ENCODE measurements at places on chromosomes 13 and 19.

GRCh38 chr19:35274323-35274722 is 5.6 kb downstream of the USF2 start:
- DNase-seq = no peak
- H3K27me3 ChIP-seq = no peaks in the 10 kb centered on the region
- no peak overlapping the region for H3K4me3 ChIP-seq
- peaks cover 55% of the 10 kb centered on the region for H3K36me3 ChIP-seq

- no peak for DNase-seq
- H3K27me3 ChIP-seq = no peaks in the 10 kb centered on the region
- H3K27ac ChIP-seq = no peak overlapping the region
- no peaks in the 10 kb centered on the region for H3K36me3 ChIP-seq
Measured at GRCh38 chr13:105599477-105600037, 935.9 kb downstream of the EFNB2 start.

GRCh38 chr13:102103469-102103868 is 298.4 kb downstream of the FGF14 start:
- DNase-seq = no peak
- no peak overlapping the region for H3K4me3 ChIP-seq
- no peaks in the 10 kb centered on the region for H3K36me3 ChIP-seq
- H3K4me1 ChIP-seq = no peaks in the 10 kb centered on the region
- H3K27me3 ChIP-seq = no peaks in the 10 kb centered on the region
- H3K27ac ChIP-seq = no peak overlapping the region

DNA sequence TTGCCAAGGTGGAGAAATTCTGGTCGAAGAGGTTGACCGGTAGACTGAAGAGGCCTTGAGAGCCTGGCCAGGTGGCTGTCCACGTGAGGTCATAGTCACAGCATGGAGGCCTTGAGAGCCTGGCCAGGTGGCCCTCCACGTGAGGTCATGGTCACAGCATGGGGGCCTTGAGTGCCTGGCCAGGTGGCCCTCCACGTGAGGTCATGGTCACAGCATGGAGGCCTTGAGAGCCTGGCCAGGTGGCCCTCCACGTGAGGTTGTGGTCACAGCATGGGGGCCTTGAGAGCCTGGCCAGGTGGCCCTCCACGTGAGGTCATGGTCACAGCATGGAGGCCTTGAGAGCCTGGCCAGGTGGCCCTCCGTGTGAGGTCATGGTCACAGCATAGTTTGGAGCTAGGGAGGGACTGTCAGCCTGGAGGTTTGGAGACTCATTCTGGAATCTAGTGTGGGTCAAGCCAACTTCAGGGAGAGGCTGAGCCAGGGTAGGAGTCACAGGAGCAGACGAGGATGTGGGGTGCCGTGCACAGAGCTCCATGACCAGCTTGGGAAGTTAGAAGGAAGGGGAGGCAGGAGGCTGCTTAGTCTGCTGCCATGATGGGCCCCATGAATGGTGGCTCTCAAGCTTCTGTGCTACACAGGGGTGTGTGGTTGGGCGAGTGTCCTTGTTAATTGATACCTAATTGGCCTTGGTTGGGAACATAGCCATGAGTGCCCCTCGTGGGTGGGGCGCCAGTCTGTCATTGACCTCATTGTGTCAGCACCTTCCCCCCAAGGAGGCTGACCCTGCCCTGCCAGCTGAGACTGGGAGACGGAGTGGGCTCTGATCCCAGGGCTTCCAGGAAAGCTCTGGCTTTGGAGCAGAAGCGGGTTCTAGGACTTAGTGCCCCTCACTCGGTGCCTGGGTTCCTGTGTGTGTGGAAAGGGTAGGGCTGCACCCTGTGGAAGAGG is 4.0 kb downstream of the LENG9 start:
- no peak overlapping the region for H3K27ac ChIP-seq
- peaks cover 73% of the 10 kb centered on the region for H3K36me3 ChIP-seq
- no peak overlapping the region for H3K4me3 ChIP-seq
- H3K27me3 ChIP-seq = no peaks in the 10 kb centered on the region

DNA sequence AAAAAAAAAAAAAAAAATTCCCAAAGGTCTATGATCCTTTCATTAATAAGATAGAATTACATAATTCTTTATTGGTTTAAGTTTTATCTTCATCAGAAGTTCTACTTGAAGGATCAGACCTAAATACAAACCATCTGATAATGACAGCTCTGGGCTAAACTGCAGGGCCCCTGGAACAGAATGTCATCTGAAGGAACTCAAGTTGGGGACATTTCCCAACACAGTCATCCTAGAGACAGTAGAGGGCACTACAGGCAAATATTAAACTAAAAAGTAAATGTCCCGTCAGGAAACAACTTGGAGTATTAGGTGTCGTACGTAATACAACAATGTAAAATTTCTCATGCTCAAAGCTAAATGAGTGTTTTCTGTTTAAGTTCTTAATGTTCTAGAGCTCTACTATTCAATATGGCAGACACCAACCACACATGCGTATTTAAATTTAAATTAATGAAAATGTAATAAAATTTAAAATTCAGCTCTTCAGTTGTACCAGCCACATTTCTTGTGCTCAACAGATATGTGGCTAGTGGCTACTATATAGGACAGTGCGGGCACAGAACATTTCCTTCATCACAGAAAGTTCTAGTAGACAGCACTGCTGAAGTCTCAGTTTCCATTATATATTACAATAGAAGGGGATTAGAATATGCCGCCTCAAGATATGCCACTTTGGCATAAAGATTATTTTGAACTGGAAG is 21.8 kb upstream of the NAXD start:
- H3K4me3 ChIP-seq = no peak overlapping the region
- peaks cover 2% of the 10 kb centered on the region for H3K27me3 ChIP-seq
- H3K4me1 ChIP-seq = 0 out of 2 replicates have a peak, but pooled peaks cover 4% of the 10 kb centered on the region
- H3K36me3 ChIP-seq = no peaks in the 10 kb centered on the region

GRCh38 chr13:95787356-95788099 is 110.6 kb downstream of the DNAJC3 start:
- H3K4me1 ChIP-seq = peaks cover 8% of the 10 kb centered on the region
- no peaks in the 10 kb centered on the region for H3K27me3 ChIP-seq
- H3K4me3 ChIP-seq = no peak overlapping the region
- no peak overlapping the region for H3K27ac ChIP-seq

DNA sequence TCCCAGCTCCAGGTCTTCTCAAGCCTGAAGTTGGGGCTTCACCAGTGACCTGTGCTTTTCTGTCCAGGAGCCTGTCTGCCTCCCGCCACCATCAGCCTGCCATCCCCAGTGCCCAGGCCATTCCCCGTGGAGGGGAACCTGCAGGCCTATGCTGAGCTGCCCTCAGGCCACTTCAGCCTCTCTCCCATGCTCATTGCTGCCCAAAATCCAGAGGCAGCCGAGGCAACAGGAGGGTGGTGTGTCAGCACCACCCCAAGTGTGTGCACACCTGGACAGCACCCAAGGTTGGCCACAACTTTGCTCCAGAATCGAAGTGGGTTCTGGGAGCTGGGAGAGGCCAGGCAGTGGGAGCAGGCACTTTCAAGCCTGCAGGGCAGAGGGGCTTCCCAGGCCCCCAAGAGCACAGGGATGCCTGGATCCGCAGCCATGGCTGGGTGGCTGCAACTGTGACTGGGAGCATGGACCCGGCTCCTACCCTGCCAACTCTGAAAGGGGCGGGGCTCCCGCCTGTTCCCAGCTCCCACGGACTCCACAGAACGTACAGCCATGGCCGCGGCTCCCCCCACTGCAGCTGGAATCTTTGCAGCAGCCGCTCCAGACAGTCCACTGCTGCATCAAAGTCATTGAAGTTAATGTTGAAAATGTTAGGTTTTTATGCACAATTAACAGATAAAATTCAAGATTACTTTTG is 1747.0 kb downstream of the OLFM4 start:
- DNase-seq = no peak
- H3K4me1 ChIP-seq = no peaks in the 10 kb centered on the region
- no peaks in the 10 kb centered on the region for H3K27me3 ChIP-seq
- no peak overlapping the region for H3K27ac ChIP-seq
- no peaks in the 10 kb centered on the region for H3K36me3 ChIP-seq

DNA sequence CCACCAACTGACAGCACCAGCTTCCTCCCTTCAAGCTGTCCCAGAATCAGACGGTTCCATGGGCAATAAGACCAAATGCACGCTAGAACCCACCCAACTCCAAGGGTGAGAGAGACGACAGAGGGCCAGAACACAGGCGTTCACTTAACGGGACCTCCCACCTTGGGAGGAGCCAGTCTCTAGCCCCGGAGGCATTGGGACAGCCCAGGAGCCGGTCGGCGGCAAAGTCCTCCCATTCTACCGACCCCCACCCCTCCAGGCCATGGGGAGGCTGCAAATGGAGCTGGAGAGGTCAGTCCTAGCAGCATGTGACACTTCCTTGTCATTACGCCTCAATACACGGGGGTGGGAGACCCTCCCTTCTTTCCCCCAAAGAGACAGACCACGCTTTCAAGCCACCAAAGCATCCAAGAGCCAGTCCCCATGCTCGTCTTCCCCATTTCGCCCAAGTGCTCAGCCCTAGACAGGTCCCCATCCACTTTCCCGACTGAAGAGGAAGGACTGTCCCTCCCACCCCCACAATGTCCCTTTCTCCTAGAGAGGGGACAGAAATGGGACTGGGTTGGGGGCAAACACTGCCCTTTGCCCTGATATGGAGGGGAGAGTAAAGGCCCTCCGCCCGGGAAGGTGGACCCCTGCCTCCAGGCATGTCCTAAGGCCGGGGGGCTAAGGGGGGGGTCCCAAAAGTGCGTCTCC is 964 bp downstream of the KHSRP start:
- peak; percentile 42 for DNase-seq
- peak overlapping the region; percentile 10 for H3K27ac ChIP-seq
- H3K4me3 ChIP-seq = peak overlapping the region; percentile 85
- peaks cover 29% of the 10 kb centered on the region for H3K36me3 ChIP-seq

- H3K27ac ChIP-seq = no peak overlapping the region
- no peak overlapping the region for H3K4me3 ChIP-seq
- no peak for DNase-seq
- H3K27me3 ChIP-seq = no peaks in the 10 kb centered on the region
- H3K4me1 ChIP-seq = no peaks in the 10 kb centered on the region
- H3K36me3 ChIP-seq = no peaks in the 10 kb centered on the region
Measured at GRCh38 chr19:14614099-14614412, 31.2 kb downstream of the CLEC17A start.

GRCh38 chr19:14072535-14073260 is at the start of gene MISP3:
Gene MISP3, plus strand, starts transcription at chr19:14072786. Its CDS starts 524 bp downstream, at chr19:14073310.
- H3K36me3 ChIP-seq = no peaks in the 10 kb centered on the region
- DNase-seq = no peak
- peaks cover 2% of the 10 kb centered on the region for H3K27me3 ChIP-seq
- H3K4me3 ChIP-seq = peak within 1 kb of the TSS; percentile 61

DNA sequence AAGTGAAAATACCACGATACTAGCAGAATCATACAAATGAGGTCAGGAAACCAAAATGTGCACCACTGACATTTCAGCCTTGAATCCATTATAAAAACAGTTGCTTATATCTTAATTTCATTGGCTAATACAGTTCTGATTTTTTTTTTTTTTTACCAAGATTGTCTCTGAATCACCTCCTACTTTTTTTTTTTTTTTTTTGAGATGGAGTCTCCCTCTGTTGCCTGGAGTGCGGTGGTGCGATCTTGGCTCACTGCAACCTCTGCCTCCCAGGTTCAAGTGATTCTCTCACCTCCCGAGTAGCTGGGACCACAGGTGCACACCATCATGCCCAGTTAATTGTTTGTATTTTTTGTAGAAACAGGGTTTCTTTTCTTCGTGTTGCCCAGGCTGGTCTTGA is 270.2 kb downstream of the LMO7 start:
- H3K27ac ChIP-seq = no peak overlapping the region
- H3K27me3 ChIP-seq = peaks cover 7% of the 10 kb centered on the region
- H3K36me3 ChIP-seq = no peaks in the 10 kb centered on the region

- H3K27me3 ChIP-seq = no peaks in the 10 kb centered on the region
- H3K36me3 ChIP-seq = no peaks in the 10 kb centered on the region
- H3K4me1 ChIP-seq = peaks cover 10% of the 10 kb centered on the region
- no peak overlapping the region for H3K27ac ChIP-seq
Measured at GRCh38 chr13:80040196-80040980, 300.5 kb downstream of the SPRY2 start.

GRCh38 chr19:919199-920050 is 2.3 kb downstream of the KISS1R start:
- peaks cover 38% of the 10 kb centered on the region for H3K27me3 ChIP-seq
- no peak for DNase-seq
- H3K4me1 ChIP-seq = peaks cover 6% of the 10 kb centered on the region
- no peaks in the 10 kb centered on the region for H3K36me3 ChIP-seq
- H3K4me3 ChIP-seq = no peak overlapping the region

DNA sequence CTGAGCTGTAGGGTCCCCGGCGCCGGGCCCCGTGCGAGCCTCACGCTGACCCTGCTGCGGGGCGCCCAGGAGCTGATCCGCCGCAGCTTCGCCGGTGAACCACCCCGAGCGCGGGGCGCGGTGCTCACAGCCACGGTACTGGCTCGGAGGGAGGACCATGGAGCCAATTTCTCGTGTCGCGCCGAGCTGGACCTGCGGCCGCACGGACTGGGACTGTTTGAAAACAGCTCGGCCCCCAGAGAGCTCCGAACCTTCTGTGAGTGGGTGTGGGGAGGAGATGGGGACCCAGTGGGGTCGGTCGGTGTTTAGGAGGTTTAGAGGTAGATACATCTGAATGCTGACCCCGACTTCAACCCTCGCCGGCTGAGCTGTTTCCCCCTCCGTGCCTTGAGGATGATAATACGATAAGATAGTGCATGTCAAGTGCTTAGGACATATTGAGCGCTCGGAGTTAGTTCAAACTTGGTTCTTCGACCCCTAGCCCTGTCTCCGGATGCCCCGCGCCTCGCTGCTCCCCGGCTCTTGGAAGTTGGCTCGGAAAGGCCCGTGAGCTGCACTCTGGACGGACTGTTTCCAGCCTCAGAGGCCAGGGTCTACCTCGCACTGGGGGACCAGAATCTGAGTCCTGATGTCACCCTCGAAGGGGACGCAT is 1.9 kb downstream of the ICAM5 start:
- H3K4me3 ChIP-seq = peak overlapping the region; percentile 77
- peak; percentile 10 for DNase-seq
- peak overlapping the region; percentile 18 for H3K27ac ChIP-seq
- H3K27me3 ChIP-seq = no peaks in the 10 kb centered on the region
- peaks cover 21% of the 10 kb centered on the region for H3K4me1 ChIP-seq
- H3K36me3 ChIP-seq = peaks cover 14% of the 10 kb centered on the region

GRCh38 chr19:14090509-14091080 is at the start of gene SAMD1:
Gene SAMD1, minus strand, starts transcription at chr19:14090751.
- H3K4me1 ChIP-seq = no peaks in the 10 kb centered on the region
- H3K27ac ChIP-seq = peak within 1 kb of the TSS; percentile 61
- no peaks in the 10 kb centered on the region for H3K27me3 ChIP-seq
- peak within 1 kb of the TSS; percentile 80 for H3K4me3 ChIP-seq

GRCh38 chr13:97224544-97225300 is 2.6 kb downstream of the MBNL2 start:
- H3K4me3 ChIP-seq = peak overlapping the region; percentile 90
- peak overlapping the region; percentile 82 for H3K27ac ChIP-seq
- peaks cover 16% of the 10 kb centered on the region for H3K4me1 ChIP-seq
- H3K36me3 ChIP-seq = peaks cover 2% of the 10 kb centered on the region
- peak; percentile 41 for DNase-seq

DNA sequence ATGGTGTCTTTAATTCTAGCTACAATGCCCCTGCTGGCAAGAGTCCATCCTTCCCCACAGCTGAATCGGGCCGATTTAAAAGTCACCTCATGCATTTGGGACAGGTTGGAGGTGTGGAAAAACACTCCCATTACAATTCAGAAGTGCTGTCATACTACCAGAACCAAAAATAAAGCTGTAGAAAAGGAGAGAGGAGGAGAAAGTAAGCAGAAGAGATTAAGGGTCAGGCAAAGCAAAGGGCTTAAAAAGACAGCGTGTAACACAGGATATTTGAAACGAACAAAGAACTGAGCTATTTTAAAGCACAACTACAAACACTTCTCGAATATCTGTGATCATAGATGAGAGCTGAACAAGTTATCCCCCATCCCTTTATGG is 90.4 kb downstream of the FGF14 start:
- H3K27me3 ChIP-seq = no peaks in the 10 kb centered on the region
- no peaks in the 10 kb centered on the region for H3K4me1 ChIP-seq
- no peak for DNase-seq
- H3K4me3 ChIP-seq = no peak overlapping the region
- H3K36me3 ChIP-seq = no peaks in the 10 kb centered on the region

- peaks cover 10% of the 10 kb centered on the region for H3K36me3 ChIP-seq
- peaks cover 3% of the 10 kb centered on the region for H3K4me1 ChIP-seq
- H3K27ac ChIP-seq = no peak overlapping the region
- H3K4me3 ChIP-seq = no peak overlapping the region
Measured at GRCh38 chr13:95226932-95227695, 74.1 kb downstream of the ABCC4 start.

Measured in IMR-90 (cell line).